ENCODE measurements at places on chromosomes 16 and 17. TPM values are rescaled to one million over a fixed set of nuclear protein-coding genes. Genes with fewer than 3 reads are reported as not detected.

CCL5 gene
- total RNA-seq = 28.9 TPM

TMEM106A gene
- total RNA-seq = 18.5 TPM

PIMREG gene
- 9.3 TPM for total RNA-seq

CARD14 gene
- total RNA-seq = not detected

All from activated T-helper 2 cell treated with anti-CD3 and anti-CD28 coated beads, Interferon-gamma antibody, Interleukin-2, Interleukin-4, amounts not matched to agents 10 μg/mL and 5 μg/mL and 100 μg/mL, durations not matched to agents 14 hours and 24 hours and 36 hours (primary cell).